ENCODE measurements at places on chromosomes 11 and 22.
A peak's percentile ranks its signal among the peaks of the same experiment; 100 is the strongest.

DNA sequence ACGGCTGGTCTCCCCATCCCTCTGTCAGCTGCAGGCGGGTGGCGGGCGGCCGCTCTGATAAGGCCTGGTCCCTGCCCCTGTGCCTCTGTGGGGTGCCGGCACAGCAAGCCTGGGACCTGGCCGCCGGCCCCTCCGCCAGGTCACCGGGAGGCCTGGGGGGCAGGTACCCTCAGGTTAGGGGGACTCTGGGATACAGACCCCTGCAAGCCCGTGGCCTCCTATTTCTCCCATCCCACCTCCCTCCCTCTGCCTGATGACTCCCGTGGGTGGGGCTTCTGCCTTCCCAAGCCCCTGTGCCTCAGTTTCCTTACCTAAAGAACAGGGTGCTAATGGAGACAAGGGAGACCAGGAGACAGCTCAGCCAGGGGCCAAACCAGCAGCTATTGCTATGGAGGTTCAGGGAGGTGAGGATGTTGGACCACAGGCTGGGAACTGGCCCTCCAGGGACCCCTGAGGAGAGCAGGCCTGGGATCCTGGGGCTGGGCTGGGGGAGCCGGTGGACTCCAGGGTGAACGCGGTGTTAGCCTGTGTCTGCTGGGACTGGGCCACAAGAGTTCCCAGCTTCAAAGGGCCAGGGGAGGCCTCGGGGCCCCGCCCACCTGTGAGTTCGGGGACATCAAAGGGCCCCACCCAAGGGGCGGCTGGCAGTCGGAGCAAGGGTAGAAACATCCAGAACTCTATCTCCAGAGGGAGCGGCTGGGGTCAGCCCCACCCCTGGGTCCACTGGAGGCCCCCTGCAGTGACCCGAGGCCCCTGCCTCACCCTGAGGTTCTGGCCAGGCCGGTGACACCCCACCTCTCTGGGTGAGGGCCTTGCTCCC is 32.0 kb upstream of the TH start:
- ATAC-seq: peak; percentile 18

- no peak for ATAC-seq
Observed at GRCh38 chr11:34864424-34864823, 51.8 kb downstream of the APIP start.

DNA sequence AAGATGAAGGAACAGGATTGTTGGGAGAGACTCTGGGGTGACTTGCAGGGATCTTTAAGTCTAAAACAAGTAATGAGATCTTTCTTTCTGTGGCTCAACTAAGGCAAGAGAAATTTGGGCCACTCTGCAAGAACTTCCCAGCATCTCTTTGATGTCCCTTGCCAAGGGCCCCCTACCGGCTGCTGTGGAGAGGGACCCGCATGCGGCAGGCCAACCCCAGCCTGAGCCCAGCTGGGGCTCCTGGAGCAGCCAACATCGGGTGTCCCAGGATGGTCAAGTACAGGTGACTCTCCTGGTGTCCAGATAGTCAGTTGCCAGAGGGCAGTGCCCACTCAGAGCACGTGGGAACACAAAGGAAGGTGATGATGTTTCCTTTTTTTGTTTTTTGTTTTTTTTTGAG is 363.2 kb downstream of the TBC1D22A start:
- ATAC-seq: no peak

DNA sequence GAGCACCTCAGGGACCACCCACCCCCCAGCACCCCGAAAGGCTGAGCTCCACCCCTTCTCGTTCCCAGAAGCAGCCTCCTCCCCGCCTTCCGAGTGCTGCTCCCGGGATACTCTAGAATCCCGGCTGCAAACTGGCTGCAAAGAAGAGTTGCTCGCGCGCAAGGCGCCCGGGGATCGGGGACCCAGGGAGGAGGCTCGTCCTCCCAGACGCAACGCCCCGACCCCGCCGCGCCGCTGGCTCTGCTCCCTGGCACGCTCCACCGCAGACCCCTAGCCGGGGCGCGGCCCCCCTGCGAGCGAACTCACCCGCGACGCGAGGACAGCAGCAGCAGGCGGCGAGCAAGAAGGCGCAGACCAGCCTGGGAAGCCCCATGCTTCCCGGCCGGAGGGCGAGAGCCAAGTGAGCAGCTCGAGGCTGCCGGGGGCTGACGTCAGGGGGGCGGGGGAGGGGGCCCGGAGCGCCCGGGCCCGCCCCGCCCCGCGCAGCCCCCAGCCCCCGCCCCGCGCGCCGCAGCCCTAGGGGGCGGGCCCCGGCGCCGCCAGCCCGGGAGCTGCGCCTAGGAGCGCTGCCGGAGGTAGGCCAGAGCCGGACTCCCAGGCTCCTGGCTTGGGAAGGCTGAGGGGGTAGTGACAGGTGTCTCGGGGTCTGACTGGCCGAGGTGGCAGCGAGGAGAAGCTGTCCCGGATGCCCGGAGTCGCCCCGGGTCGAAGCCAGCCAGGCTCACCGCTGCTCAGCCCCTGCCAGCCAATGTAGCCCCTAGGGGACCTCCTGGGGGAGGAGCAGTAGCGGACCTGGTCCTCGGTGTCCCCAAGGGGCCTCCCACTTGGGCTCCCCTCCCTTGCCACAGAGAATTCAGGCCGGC is at the start of gene MCAM:
MCAM (minus strand) TSS at position 402 of the 863 bp plus-strand sequence; CDS start at position 373, 29 bp downstream.
- ATAC-seq: no peak

DNA sequence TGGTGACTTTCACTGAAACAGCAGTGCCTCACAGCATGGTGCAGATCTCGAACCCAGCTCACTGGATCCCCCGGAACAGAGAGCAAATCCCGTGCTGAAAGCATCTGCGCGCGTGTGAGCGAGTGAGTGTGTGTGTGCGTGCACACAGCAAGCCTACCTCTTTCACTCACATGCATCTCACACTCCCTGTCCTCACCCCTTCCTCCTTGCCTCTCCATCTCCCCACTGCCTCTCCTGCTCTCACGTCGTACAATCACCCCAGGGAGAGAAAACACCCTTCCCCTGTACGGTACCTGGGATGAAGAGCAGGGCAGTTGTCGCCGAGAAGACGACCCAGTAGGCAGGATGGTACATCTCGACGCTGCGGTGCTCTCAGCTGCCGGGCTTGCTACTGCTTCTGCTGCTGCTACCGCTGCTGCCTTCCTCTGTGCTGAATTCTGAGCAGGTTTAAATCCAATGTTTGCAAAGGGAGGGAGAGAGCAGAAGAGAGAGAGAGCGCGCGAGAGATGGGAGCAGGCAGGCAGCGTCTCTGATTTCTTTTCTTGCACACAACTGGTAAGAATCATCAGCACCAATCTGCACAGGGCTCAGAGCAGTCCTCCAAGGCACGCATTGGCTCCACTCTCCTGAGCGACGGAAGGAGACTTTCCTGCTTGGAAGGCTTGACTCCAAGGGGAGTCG is at the start of gene OPCML:
OPCML (minus strand) TSS at position 531 of the 681 bp plus-strand sequence.
- peak; percentile 6 for ATAC-seq

DNA sequence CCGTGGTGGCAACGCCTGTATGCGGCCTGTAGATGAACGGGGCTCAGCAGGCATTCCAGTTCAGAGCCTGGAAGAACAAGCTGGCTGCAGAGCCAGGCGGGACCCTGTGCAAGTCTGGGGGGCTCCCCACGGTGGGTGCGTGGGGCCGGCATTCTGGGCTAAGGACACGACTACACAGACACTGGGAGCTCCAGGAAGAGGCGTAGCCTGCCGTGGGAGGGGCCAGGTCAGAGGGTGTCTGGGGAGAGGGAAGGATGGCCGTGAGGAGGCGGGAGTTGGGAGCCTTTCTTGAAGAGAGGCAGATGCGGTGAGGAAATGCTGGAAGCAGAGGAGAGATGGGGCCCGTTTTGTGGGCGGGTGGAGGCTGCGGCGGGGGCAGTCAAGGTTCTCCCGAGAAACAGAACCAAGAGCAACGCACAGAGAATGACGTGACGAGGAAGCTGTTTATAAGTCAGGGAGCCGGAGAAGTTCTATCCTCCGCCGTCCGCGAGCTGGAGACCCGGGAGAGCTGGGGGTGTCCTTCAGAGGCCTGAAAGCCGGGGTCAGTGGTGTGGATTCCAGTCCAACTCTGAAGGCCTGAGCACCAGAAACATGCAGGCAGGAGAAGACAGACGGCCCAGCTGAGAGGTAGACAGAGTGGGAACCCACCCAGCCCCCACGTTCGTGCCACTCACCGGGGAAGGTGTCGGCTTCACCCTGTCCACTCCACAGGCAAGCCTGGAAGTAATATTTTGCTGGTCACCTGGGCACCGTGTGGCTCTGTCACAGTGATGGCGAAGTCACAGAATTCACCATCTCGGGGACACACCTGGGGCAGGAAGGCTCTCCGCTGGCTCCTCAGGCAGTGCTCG is 529.6 kb downstream of the BRD1 start:
- ATAC-seq: no peak

DNA sequence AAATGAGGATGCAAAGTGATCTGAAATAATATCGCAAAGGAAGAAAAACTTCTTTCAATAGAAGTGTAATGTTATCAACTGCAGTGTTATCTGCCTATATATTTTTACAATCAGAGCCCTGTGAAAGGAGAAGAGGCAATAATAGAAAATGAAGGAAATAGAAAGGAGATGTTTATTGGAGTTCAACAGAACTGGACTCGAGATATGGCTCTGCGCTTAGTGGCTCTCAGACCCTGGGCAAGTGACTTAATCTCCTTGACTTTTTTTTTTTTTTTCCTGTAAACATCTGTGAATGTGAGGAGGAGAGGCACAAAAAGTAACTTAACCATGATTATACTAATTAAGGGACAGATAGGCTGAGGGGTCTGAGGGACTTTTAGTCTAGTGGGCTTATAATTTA is 18.9 kb downstream of the CNTF start:
- ATAC-seq: no peak

DNA sequence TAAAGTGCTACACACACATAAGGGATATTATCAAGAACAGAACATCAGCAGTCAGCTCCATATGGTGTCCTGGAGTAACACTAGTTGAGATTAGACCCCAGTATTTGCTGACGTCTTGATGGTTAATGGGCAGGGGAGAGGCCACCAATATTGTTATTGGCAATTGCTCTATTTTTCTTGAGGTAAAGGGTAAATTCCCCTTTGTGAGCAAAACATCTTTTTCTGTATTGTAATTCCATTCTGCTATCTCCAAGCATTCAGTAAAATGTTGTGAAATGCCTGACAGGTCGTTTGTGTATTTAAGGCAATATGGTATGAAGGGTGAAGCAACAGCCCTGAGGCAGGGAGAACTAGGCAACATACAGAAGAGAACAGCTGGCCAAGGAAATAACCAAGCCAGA is 21.9 kb downstream of the PC start:
- ATAC-seq: no peak

Measured in stimulated activated memory B cell treated with anti-CD40 and anti-IgM and Interleukin-4, amounts not matched to agents 10 μg/mL and 1 μg/mL and 100 μg/mL, for 72 hours (primary cell).